ENCODE measurements at places on chromosomes 12 and 14.

GRCh38 chr12:8609061-8609570, 3.5 kb downstream of the AICDA start:
- no peak for DNase-seq

- DNase-seq: peak; percentile 10
These were observed 32.6 kb downstream of the SLC35F4 start for GRCh38 chr14:57833323-57833722.

DNA sequence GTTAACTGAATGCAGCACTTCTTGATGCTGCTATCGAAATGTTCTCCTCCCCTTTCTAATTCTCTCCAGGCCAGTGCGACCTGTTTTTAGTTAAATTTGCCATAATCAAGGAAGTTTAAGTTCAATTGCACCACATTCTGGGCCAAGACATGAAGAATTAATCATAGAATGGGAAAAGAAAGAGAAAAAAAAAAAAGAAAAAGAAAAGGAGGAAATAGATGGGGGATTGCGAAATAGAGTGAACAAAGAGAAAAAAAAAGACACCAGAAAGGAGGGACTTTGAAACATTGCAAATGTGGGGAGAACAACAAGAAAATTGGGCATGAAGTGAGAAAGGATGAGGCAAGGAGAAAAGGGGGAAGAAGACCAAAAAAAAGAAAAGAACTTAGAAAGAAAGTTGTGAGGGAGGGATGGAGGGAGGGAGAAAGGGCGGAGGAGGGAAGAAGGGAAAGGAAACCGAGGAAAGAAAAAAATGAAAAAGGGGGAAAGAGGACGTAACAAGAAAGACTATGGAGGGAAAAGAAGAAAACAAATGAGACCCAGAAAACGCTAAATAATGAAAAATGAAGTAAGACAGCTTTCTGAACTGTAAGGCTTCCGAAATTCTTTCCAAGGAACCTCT, 32.8 kb upstream of the TBX5 start:
- no peak for DNase-seq

GRCh38 chr14:23629832-23630396, 6.2 kb upstream of the DHRS2 start:
- peak; percentile 11 for DNase-seq

- no peak for DNase-seq
These were observed 1230.4 kb downstream of the AACS start for GRCh38 chr12:126295652-126296051.

DNA sequence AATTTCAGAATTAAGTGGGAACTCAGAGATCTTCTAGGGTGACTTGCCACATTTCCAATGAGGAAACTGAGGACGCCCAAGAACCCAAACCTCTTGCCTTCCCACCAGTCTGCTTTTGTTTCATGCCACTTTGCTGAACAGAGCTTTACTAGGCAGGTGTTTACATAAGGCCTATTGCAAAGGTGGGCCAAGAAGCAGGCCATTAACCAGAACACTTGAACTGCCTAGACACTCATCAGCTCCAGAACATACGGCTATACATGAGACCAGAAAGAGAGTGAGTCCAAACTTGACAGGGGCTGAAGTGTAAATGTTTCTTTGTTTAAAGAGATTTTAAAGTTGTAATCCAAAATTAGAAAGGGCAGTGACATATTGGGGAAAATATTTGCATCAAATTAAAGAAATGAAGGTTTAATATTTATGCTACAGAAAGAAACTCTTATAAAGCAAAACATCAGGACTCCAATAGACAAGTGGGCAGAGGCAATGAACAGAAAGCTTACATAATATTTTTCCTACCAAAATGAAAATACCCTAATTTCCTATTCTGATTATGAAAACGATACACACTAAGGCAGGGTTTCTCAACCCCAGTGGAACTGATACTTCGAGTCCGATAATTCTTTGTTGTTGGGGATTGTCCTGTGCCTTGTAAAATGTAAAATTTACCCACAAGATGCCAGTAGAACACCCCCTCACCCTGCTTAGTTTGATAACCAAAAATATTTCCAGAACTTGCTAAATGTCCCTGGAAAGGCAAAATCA, 11.7 kb downstream of the BATF start:
- no peak for DNase-seq

GRCh38 chr14:38225946-38226345, 18.2 kb downstream of the SSTR1 start:
- no peak for DNase-seq

- DNase-seq: no peak
These were observed 16.4 kb upstream of the LMO3 start for GRCh38 chr12:16622338-16622737.

DNA sequence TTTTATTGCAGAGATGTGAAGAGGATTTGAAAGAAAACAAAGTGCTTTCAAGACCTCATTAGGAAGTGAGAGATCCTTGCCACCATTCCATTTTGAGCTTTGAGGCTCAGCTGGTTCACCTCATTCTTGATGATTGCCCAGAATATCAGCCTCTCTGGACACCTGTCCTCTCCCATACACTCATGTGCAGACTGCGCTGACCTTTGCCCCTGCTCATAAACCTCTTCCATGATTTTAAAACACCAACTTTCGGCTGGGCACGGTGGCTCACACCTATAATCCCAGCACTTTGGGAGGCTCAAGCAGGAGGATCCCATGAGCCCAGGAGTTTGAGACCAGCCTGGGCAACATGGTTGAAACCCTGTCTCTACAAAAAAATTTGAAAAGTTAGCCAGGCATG, 8.9 kb downstream of the COX14 start:
- DNase-seq: no peak

GRCh38 chr14:101480747-101481530, 80.4 kb upstream of the DIO3 start:
- DNase-seq: peak; percentile 61

DNA sequence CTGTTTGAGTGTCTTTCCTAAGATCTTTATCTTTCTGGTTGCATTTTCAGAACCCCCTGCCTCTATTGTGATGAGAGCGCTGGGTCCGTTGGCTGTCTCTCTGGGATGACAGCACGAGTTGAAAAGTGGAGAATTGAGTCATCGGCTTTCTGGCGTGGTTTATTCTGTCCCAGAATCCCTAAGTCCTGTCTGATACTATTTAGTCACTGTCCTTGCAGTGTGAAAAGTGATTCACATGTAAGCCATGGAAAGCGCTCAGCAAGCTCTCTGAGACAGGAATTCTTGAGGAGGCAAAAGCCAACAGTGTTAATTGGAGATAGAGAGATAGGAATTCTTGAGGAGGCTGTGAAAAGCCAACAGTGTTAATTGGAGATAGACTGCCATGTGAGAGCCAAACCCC, 121.7 kb downstream of the CHST11 start:
- no peak for DNase-seq

DNA sequence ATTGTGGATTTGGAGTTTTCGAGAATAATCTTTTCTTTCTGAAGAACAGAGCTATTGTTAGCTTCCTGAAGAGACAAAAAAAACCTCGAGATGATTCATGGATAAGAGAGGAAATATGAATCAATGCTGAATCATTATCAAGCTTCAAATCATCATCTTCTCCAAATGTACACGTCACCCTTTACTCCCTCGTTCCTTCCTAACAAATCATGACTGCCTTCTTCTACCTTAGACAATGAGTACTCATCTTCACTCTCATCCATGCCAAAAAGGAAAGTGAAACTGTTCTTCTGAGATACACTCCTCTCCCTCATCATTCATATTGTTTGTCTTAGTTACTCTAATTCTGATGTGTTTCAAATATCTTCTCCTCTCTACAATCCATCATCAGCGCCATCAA, 1115.8 kb upstream of the ATXN7L3B start:
- DNase-seq: no peak

- DNase-seq: no peak
These were observed 83.5 kb downstream of the RIMBP2 start for GRCh38 chr12:130632642-130633041.

- peak; percentile 34 for DNase-seq
These were observed 51.5 kb downstream of the EID3 start for GRCh38 chr12:104354868-104355570.

DNA sequence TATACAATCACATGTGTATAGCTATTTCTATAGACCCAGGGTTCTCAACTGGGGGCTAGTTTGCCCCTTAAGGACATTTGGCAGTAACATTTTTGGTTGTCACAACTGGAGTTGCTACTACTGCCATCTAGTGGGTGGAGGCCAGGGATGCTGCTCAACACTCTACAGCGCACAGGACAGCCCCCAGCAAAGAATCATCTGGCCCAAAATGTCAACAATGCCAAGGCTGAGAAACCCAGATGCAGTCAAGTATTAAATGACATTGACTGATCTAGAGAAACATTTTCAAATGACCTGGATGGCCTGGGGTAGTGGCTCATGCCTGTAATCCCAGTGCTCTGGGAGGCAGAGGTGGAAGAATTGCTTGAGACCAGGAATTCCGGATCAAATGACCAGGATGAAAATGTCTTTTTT, 5.8 kb downstream of the WSB2 start:
- no peak for DNase-seq

GRCh38 chr12:42912367-42912766, 322.8 kb upstream of the PRICKLE1 start:
- DNase-seq: no peak

DNA sequence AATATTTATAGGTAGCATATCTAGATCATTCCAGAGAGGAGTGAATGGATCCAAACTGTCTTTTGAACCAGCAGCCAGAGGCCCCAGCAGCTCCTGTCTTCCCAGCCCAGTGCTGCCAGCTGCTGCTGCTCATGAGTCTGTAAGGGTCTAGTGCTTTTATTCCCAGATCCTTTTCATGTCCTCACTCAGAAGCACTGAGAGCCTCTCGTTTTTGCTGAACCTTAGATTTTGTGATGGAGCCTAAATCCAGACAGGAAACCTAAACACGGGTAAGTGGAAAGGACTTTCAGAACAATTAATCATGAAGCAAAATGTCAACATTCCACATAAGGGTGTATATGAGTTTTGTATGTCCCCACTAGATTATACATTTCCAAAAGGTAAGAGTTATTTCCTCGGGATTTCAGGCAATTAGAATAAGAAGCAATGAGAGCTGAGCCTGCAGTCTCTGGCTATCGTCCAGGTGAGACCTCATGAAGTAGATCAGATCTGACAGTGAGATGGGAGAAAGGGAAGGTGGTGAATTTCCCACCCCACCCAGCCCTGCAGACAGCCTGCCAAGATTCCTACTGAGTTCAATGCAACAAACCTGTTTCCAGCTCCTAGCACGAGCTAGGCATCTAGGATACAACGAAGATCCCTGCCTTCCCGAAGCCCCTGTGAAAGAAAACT, 84.4 kb downstream of the NINJ2 start:
- DNase-seq: no peak

DNA sequence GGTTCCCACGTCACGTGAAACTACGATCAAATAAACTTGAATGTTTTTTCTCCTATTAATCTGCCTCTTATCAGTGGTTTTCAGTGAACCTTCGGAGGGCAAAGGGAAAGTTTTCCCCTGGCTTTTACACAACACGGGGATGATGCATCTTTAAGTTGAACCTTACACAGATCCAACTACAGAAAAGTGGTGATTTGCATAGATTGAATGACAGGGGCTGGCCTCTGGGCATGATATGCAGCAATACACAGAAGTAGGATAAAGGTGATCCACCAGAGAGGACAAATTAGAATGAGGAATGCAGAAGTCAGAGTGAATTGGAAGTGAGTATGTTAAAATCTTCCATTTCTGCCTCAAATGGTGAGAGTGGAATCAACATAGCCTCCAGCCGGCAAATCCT, 11.6 kb downstream of the GSG1 start:
- no peak for DNase-seq

- no peak for DNase-seq
These were observed 39.7 kb upstream of the SMUG1 start for GRCh38 chr12:54228471-54228870.

DNA sequence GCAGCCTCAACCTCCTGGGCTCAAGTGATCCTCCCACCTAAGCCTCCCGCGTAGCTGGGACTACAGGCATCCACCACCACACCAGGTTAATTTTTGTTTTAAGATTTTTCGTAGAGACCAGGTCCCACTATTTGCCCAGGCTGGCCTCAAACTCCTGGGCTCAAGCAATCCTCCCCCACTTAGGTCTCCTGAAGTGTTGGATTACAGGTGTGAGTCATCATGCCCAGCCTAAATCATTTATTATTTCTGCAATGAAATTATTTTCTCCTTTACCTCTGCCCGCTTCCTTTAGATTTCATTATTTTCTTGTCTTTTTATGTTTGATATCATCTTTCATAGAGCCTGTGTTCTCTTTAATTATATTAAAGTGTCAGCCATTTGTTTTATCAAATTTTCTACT, 165.2 kb upstream of the OTX2 start:
- no peak for DNase-seq

GRCh38 chr14:49550286-49551184, 35.6 kb downstream of the RPS29 start:
- no peak for DNase-seq

DNA sequence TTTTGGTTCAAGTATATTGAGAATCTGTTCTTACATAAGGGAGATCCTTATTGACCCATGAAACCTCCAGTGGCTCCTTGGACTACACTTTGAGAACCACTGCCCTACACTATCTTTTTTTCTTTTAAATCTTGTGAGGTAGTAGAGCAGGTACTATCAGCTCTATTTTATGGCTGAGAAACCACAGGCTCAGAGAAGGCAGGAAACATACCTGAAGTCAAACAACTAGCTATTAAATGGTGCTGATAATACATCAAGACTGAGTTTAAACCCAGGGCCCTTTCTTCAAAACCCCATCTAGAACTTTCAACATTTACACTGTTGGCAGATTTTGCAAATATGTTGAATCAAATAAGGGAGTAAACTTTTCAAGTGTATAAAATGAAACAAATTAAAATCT, 6.9 kb downstream of the ZBTB25 start:
- no peak for DNase-seq

DNA sequence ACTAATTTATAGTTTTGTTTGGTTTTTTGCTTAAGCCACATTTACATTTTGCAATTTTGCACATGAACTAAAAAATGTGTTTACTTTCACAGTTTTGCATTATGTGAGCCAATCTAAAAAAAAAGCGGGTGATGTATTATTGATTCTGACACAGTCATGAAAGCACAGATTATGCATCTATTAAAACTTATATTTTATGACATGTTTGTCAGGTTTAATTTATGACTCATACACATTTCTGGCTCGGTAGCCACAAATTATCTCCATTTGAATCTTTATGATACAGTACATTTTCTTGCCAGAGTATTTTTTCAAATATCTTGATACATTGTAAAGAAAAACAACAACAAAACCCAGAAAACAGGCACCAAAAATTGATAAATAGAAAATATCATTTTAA, 280.4 kb upstream of the GRIP1 start:
- DNase-seq: no peak

DNA sequence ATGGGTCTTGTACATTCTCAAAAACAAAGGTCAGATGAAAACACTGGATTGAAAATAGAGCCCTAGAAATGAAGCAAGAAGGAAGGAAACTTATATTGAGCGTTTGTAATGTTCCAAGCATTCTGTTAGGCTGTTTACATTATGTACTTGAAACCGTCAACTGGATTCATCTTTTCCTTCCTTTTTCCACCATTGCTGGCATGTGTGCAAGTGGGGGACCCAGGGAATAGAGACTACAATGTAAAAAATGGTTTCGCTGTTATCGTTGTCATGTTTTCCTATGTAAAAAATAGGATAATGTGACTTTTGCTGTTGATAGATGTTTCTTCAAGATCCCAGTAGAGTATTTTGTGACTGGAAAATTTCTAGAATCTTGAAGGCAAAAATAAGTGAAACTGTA, 913.2 kb downstream of the NRXN3 start:
- DNase-seq: no peak
